ENCODE measurements at places on chromosomes 16 and 17. TPM values are rescaled to one million over a fixed set of nuclear protein-coding genes. Genes with fewer than 3 reads are reported as not detected.
A peak's percentile ranks its signal among the peaks of the same experiment; 100 is the strongest.

DNA sequence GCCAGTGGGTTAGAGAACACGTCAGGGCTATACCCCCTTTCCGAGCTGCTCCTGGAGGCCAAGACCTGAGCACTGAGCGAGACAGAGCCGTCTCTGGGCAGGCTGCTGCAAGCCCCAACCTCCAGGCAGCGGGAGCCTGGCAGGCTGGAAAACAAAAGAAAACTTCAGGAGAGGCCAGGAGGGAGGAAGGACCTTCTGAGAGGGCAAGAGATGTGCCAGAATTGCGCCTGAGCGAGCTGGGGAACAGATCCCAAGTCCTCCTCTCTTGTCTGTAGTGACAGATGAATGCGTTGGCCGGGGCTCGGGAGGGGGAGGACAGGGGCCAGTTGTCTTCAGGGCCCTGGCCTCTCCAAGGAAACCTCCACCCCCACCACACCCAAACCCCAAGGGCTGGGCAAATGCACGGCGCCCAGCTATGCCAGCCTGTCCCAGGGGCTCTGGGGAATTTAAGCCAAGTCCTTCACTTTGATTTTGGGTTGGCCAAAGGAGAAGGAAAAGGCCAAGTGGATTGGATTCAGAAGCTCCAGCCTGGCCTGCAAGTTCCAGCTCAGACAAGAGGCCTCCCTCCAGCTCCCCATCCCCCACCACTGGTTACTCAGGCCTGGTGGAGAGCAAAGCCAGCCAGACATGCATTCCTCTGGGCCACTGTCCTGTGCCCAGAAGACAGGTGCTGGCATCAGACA is 18.1 kb downstream of the SDK2 start:
- DNase-seq: peak; percentile 68

- no peak for DNase-seq
These were observed 2.5 kb downstream of the HS3ST2 start for GRCh38 chr16:22816475-22816874.

- DNase-seq: no peak
These were observed 35.0 kb downstream of the NECAB2 start for GRCh38 chr16:84003038-84003437.

CCL17 gene
- not detected for total RNA-seq

SLC5A11 gene
- not detected for total RNA-seq

FCSK gene
- 8.2 TPM for total RNA-seq

TIMP2 gene
- total RNA-seq: 132 TPM

Data from left ventricle myocardium superior (tissue), 1 donor.